NCI-H1436 treated with DMSO at 0.1 percent for 48 hours (cell line): ENCODE measurements at places on chromosomes 16 and 17.

- DNase-seq = no peak
Observed at GRCh38 chr16:81702506-81702905, 76.6 kb upstream of the PLCG2 start.

- no peak for DNase-seq
Observed at GRCh38 chr17:49403514-49404289, 11.0 kb downstream of the PHB1 start.

DNA sequence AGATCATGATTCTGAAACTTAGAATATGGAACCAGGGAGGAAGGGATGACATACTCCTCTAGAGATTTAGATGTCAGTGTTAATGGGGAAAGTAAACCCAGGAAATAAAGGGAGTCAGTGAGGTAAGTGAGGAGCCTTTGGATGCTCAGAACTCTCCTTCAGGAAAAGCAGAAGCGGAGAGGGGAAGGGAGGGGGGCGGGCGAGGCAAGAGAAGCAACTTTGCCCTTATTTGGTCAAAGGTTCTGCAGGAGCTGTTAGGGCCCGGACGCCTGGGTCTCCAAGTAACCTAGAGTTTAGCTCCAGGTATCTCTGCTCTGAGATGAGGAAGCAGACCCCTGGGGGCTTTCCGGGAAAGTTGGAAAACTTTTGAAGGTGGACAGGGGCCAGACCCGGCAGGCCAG, 1.3 kb downstream of the PFN1 start:
- no peak for DNase-seq

DNA sequence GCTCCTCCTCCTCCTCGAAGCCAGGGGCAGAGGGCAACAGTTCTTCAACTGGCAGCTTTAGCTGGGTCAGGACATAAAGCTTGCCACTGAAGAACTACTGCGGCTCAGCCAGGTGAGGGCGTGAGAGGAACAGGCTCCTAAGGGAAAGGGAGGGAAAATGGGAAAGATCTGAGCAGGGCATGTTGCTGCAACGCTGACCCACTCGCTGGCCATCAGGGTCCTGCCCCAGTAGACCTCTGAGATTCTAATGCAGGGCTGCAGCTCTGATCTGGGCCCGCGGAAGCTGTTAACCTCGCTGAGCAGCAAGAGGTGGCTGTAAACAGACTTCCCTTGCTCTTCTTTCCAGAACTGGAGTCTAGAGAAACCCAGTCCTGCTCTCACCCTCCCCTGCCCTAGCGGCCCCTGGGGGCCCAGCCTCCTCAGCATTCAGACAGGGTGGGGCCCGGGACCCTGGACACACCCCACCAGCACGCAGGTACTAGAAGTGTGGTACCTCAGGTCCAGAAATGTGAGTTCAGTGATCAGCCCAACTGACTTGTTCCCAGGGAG, 3.8 kb upstream of the TLCD2 start:
- no peak for DNase-seq

- no peak for DNase-seq
Observed at GRCh38 chr16:24610416-24610755, 71.0 kb downstream of the RBBP6 start.
